Cardiac fibroblast (primary cell): ENCODE measurements at places on chromosomes 13 and 19.

- no peak for DNase-seq
Measured at GRCh38 chr19:784541-784940, 12.7 kb upstream of the PTBP1 start.

- peak; percentile 96 for DNase-seq
Measured at GRCh38 chr19:2575734-2576481, 100.0 kb downstream of the GADD45B start.

- DNase-seq: no peak
Measured at GRCh38 chr13:114129649-114130062, 2.8 kb downstream of the RASA3 start.

DNA sequence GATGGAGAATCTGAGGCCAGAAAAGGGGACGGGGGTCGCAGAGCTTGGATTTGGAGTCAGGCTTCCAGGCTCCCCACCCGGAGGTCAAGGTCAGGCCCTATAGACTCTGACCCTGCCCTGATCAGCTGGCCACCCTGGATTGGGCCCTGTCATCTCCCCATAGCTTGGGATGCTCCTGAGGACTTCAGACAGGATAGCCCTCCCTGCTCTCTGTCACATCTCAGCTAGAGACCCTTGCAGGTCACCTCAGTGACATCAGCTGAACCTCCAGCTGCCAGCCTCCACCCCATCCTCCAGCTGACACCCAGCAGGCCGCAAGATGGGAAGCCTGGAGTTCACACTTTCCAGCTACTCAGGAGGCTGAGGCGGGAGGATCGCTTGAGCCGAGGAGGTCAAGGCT, 2.8 kb upstream of the TPM4 start:
- DNase-seq: no peak

- no peak for DNase-seq
Measured at GRCh38 chr13:112073245-112074138, 6.5 kb downstream of the SOX1 start.

GRCh38 chr13:25802579-25802978, 249.2 kb downstream of the SHISA2 start:
- no peak for DNase-seq

DNA sequence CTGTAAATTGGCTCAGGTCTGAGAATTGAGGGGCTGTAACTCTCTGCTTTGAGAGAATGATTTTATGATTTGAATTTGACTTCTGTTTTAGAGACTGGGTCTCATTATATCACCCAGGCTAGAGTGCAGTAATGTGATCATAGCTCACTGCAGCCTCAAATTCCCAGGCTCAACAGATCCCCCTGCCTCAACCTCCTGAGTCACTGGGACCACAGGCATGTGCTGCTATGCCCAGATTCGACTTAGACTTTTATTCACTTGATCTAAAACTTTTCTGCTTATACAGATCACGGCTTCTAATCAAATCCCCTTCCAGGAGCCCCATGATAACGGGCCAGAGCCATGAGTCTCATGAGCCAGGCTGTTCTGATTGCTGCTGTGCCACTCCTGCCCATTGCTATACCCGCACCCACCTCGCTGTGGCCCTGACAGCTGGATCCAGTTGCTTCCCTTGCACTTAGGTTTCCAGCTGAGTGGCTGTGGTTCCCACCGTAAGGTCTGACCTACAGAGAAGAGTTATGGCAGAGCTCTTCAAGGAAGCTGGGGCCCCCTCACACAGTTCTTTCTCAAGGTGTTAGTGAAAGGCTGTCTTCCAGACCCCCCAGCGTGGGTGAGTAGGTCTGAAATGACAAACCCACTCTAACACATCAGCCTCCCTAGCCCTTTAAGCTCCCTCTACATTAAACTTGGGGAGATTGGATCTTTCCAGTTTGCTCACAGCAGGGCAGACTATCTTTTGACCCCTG, 251.2 kb upstream of the SGCG start:
- no peak for DNase-seq

DNA sequence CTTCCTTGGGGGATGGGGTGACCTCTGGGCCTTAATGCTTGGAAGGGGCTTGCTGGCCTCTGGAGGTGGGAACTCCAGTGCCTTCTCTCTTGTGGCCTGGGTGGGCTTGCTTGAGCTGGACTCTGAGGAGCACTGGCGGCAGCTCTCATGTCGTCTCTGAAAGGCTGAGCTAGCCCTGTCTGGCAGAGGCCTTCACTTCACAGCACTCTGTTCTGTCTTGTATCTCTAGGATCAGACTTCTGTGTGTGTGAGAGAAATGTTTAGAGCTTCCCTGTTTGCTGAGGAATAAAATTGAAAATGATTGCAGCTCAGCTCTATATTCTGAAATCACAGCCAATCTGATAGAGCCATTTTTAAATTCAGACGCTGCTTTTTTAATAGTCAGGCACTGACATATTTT, 185.3 kb downstream of the KCNRG start:
- no peak for DNase-seq

DNA sequence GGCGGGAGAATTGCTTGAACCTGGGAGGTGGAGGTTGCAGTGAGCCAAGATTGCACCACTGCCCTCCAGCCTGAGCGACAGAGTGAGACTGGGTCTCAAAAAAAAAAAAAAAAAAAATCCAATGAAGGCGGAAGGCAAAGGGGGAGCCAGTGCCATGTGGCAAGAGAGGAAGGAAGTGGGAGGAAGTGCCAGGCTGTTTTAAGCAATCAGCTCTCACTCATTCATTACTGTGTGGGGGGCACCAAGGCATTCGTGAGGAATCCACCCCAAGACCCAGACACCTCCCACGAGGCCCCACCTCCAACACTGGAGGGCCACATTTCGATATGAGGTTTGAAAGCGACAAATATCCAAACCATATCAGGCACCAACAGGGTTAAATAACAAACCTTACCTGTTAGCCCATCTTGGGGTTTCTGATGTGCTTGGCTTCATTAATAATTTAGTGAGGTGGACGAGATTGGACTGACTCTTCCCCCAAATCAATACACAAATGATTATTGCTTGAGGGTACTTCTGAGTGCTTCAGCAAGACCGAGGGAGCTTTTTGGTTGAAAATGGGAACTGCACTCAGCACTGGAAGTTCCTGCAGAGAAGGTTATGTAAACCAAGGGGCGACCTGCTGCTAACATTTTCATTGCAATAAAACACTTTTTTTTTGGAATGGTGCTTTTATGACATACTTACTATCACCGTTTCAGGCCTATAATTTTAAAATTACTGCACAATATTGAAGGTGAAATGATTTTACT, 7.5 kb upstream of the LRP3 start:
- no peak for DNase-seq

GRCh38 chr13:78060966-78061365, 142.3 kb upstream of the EDNRB start:
- no peak for DNase-seq
